ENCODE measurements at places on chromosomes 1 and 21.

DNA sequence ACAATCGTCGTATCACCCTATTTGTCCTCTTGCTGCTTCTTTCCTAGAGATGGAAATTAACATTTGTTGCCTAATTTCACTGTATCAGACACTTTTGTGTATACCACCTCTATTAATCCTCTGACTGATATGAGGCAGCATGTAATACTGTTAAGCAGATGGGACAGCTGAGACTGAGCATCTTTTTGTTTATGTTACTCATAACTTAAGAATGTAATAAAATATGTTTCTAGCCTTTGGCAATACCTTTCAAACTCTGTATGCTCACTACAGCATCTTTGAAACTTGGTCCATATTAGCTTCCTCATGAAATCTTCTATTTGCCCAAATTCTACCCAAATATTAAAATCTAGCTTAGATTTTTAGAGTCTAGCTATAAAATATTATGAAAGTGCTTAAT lies 2.3 kb downstream of the OR14K1 start:
- no peak for DNase-seq

- no peak for DNase-seq
Observed at GRCh38 chr1:187009320-187009719, 180.6 kb downstream of the PLA2G4A start.

DNA sequence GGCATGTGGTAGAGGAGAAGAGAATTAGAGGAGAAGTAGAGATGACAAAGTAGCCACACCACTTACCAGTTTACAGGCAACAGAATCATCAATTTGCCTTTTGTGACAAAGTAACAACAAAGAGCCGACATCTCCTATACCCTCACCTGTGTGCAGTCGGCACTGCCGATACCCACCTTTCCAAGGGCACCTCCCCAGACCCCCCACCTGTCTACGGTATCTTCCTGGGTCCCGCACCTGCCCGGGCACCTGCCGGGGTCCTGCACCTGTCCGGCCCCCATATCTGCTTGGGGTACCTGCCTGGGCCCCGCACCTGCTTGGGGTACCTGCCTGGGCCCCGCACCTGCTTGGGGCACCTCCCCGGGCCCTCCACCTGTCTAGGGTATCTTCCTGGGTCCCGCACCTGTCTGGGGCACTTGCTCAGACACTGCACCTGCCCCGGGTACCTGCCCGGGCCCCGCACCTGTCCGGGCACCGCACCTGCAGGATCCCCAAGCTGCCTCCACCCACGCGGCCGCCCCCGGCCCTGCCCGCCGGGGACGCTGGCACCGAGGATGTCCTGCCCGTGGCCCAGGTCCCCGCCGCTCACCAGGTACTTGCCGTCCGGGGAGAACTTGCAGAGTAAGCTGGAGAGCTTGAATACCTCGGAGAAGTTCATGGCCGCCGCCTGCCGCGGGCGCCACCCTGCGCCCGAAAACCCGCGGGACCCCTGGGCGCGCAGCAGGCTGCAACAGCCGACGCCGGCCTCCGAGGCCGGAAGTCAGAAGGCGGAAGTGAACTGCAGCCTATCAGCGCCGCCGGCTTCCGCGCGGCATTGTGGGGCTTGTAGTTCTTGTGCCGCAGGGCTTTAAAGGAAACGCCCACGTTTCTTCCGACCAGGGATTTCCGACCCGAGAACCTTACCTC lies at the start of gene WRAP73:
Gene WRAP73, minus strand, starts transcription at position 762 of the 906 bp plus-strand sequence. Its CDS starts 104 bp downstream, at position 658.
- peak; percentile 88 for DNase-seq

DNA sequence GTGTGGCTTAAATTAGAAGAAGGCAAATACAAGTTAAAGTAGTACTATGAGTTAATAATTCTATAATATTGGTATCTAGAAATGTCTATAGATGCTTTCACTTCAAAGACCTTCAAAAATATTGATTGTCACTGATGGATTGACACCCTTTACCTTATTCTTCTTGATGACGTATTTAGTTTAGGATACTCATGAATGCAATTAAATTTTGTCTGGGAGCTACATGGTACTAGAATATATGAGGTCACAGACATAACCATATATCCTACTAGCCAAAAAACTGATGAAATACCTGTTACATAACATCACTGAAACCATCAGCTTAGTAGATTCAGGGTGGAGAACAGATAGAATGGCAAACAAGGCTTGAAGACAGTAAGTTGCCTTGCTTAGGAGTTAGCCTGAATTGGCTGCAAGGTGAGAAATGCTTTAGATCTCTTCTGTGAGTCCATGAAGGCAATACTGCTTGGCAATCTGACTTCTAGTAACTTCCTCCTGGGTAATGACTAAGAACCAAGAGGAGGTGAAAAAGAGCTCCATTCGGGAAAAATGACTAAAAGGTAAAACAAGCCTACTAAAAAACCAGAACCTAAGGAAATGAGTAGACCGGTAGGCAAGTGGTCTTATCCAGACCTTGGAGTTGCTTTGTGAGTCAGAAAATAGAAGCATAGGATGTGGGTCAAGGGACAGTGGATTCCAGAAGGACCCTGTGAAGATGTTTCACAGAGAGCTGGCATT lies 16.9 kb upstream of the ARHGAP29 start:
- DNase-seq = no peak

DNA sequence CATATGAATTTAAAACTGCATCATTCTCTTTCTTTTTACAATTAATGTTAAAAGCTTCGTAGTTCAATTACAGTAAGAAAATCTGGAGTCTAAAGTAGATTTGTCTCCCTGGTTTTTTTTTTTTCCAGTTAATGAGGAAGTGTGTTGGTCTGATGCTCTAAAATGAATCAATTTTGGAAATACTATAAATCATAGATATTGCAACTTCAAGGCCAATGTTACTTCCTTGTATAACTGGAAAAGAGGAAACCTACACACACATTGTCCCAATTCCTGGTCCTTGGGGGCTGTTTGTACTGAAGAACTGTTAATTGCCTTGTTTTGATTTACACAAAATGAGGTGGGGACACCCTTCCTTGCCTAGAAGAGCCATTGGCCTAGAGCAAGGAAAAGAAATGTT lies 107.2 kb downstream of the RGS2 start:
- no peak for DNase-seq

DNA sequence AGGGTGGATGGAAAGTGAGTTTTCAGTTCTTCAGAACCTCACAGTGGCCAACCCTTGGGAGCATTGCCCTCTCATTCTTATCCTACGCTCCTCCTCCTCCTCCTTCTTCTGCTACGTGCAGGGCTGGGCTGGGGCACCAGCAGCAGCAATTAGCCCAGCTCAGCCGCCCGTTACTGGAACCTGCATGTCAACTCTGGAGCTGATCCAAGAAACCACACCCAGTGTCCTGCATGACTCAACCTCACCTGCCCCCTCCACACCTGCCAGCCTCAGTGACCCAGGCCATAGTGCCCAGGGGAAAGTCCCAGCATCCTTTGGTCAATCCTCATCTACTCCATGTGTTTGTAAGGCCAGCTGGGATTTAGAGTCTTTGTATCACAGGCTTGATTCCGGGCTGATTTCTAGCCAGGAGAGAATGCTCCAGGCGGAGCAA lies 12.6 kb downstream of the ELF3 start:
- no peak for DNase-seq

DNA sequence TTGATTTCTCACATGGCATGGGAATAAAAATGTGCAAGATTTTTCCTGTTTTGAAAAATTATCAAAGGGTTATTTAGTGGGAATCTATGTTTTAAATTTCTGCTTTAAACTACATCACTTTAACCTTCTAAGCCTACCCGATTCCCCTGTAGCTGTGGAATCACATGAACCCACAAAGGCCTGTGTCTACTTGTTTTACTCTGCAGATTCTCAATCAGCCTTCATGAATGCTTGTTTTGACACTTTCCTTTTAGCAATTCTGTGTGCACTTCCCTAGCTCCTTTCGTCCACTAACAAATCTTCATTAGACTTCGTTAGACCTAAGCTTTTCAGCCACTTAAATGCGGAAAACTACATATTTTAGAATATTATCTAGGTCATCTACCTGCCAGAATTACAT lies 56.0 kb upstream of the C1orf21 start:
- DNase-seq = no peak

GRCh38 chr1:24308365-24309015 lies 10.7 kb upstream of the GRHL3 start:
- DNase-seq = peak; percentile 32

DNA sequence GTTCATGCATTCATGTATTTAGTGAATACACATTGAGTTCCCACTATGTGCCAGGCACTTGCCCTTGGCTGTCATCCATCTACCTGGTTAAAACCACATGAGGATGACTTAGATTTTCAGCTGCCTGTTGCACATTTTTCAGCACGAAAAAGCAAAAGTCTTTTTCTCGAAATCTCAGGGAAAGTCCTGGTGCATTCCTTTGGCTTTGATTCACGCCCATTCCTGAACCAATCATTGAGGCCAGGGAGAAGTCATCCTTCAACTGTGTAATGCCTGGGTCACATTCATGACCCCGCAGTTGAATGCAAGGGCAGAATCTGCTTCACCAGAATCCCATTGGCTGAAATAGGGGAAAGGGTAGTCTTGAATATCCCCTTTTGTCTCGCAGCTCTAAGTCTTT lies 84.4 kb downstream of the RNF220 start:
- peak; percentile 17 for DNase-seq

All from fibroblast of skin of right biceps (primary cell).